ENCODE measurements at places on chromosomes 6 and 20.

DNA sequence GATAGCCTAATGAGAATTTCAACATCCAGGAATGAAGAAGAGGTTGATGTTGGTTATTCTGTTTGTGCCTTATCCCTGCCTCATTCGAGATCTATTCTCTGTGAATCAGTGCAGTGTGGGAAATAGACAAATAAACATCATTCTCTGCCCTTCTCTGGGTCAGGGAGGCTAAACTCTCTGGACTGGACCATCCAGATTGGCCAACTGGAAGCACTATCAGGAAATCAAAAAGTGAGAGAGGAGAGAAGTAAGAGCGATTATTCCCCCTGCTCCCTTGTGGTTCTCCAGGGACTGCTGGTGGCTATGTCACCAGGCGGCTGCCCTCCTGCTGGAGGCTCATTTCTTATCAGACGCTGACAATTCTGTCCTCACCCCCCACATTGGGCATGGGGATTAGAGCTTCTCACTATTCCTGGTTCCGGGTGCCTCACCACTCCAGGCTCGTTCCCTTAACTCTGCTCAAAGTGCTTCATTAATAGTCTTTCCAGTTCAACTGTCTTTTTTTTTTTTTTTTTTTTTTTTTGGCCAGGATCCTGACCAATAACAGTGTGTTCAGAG, 201.7 kb upstream of the RREB1 start:
- H3K27ac ChIP-seq: no peak overlapping the region
- no peaks in the 10 kb centered on the region for H3K36me3 ChIP-seq
- peaks cover 37% of the 10 kb centered on the region for H3K27me3 ChIP-seq
- no peak overlapping the region for H3K4me3 ChIP-seq

DNA sequence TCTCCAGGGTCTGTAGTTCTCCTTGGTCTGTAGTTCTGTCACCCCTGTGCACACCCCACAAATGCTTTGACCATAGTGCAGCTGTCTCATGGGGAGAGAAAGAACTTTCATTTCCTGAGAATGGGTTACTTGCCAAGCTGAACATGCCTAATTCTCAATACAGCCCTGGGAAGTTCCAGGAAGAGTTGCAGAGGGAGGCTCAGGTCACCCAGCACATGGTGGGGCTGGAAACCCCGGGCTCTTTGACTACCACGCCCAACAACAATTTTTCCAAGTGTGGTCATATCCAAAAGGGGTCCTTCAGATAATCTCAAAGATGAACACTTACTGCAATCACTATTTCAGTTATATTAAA, 2.2 kb upstream of the PTPRA start:
- DNase-seq: no peak
- no peak overlapping the region for H3K4me3 ChIP-seq
- peaks cover 17% of the 10 kb centered on the region for H3K36me3 ChIP-seq
- peaks cover 53% of the 10 kb centered on the region for H3K4me1 ChIP-seq
- H3K27ac ChIP-seq: no peak overlapping the region

DNA sequence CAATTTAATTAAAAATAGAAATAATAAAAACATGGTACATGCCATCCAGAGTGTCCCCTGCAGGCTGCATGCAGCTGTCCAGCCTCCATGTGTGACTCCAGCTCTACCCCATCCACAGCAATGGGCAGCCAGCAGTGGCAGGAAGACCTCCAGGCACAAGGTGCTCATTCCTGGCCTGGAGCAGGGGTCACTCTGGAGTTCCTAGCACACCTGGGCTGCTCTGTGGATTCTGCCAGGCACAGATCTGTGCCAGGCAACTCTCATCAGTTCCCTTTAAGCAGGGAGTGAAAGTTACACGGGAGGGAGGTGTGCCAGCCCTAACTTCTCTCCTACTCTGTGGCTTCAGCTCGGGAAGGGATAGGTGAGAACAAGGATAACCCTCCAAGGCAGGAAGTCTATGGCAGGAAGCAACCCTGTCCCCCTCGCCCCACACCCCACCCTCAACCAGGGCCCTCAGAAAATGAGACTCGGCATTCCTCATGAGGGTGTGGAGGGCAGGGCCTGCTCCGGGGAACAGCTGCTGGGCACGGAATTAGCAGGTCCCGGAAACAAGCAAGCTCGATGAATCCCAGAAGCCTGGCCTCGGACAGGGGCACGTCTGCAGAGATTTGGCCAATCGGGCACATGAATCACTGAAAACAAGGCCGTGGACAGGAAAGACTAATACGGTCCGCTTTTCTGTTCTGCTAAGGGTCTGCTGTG, 10.0 kb downstream of the JPH2 start:
- no peaks in the 10 kb centered on the region for H3K36me3 ChIP-seq
- no peaks in the 10 kb centered on the region for H3K4me1 ChIP-seq
- no peak for DNase-seq
- H3K27me3 ChIP-seq: peaks cover 33% of the 10 kb centered on the region
- no peak overlapping the region for H3K27ac ChIP-seq

DNA sequence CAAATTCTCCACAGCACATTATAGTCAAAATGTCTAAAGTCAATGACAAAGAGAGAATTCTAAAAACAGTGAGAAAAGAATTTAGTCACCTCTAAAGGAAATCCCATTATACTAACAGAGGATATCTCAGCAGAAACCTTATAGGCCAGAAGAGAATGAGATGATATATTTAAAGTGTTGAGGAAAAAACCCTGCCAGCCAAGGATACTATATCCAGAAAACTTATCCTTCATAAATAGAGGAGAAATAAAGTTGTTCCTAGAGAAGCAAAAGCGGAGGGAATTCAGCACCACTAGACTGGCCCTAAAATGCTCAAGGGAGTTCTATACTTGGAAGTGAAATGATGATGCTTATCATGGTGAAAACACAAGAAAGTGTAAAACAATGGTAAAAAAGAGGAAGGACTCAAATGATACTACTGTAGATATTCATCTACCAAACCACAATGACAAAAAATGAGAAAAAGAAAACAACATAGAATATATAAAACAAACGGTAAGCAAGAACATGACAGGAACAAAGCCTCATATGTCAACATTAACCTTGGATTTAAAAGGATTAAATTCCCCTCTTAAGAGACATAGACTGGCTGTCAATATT, 16.7 kb downstream of the GPRC6A start:
- no peak overlapping the region for H3K4me3 ChIP-seq
- H3K4me1 ChIP-seq: no peaks in the 10 kb centered on the region
- no peaks in the 10 kb centered on the region for H3K36me3 ChIP-seq
- DNase-seq: no peak
- no peaks in the 10 kb centered on the region for H3K27me3 ChIP-seq

GRCh38 chr6:82872185-82872584, 193.5 kb downstream of the UBE3D start:
- H3K4me3 ChIP-seq: no peak overlapping the region
- H3K27me3 ChIP-seq: no peaks in the 10 kb centered on the region
- H3K4me1 ChIP-seq: no peaks in the 10 kb centered on the region
- no peak overlapping the region for H3K27ac ChIP-seq
- no peak for DNase-seq

- H3K27me3 ChIP-seq: peaks cover 5% of the 10 kb centered on the region
- no peak overlapping the region for H3K4me3 ChIP-seq
Observed at GRCh38 chr20:1322511-1323245, 6.3 kb downstream of the SDCBP2 start.

GRCh38 chr6:39568896-39569295, 156.3 kb downstream of the KIF6 start:
- DNase-seq: no peak

- H3K4me1 ChIP-seq: no peaks in the 10 kb centered on the region
- no peaks in the 10 kb centered on the region for H3K36me3 ChIP-seq
- no peaks in the 10 kb centered on the region for H3K27me3 ChIP-seq
- no peak for DNase-seq
- no peak overlapping the region for H3K27ac ChIP-seq
Observed at GRCh38 chr6:147156799-147157382, 47.3 kb upstream of the STXBP5 start.

GRCh38 chr6:155400654-155400965, 55.0 kb downstream of the NOX3 start:
- H3K36me3 ChIP-seq: no peaks in the 10 kb centered on the region
- H3K4me3 ChIP-seq: no peak overlapping the region
- H3K27ac ChIP-seq: no peak overlapping the region
- peaks cover 4% of the 10 kb centered on the region for H3K27me3 ChIP-seq
- no peak for DNase-seq

DNA sequence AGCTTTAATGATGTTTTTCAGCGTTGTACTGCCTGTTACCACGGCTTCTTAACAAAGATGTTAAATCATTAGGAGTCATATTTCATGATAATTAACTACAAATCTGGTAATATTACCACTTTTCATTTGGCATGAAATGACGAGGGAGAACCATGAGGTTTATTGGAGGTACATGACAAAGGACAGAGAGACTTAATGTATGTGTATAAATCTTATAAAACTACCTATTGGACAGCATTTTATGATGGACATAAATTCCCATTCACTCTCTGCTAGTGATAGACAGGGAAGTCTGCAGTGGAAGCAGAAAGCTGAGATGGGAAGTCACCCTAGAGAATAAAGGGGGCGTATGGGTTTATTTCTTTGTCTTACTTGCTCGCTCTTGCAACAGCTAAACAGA, 949.9 kb upstream of the FLRT3 start:
- no peak for DNase-seq
- H3K27me3 ChIP-seq: no peaks in the 10 kb centered on the region
- no peak overlapping the region for H3K4me3 ChIP-seq
- H3K36me3 ChIP-seq: no peaks in the 10 kb centered on the region
- H3K27ac ChIP-seq: no peak overlapping the region
- no peaks in the 10 kb centered on the region for H3K4me1 ChIP-seq

DNA sequence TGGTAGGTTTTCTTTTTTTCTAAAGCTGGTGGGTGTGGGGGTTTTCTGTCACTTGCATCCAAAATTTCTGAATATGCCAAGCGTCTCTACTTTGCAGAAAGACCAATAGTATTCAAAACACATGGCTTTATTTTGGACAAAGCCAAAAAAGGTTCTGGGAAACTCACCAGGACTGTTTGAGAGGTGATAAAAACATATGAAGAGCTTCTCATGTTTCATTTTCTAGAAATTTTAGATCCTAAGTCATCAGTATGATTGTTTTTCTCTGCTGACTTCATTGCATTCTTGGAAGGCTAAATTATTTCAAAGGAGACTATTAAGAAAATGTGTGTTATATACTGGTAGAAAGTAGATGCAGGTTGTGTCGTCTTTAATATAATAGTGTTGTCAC, 51.3 kb downstream of the GCLC start:
- peaks cover 4% of the 10 kb centered on the region for H3K36me3 ChIP-seq
- H3K27ac ChIP-seq: no peak overlapping the region
- H3K4me1 ChIP-seq: peaks cover 2% of the 10 kb centered on the region
- no peak overlapping the region for H3K4me3 ChIP-seq
- peaks cover 14% of the 10 kb centered on the region for H3K27me3 ChIP-seq
- DNase-seq: no peak

DNA sequence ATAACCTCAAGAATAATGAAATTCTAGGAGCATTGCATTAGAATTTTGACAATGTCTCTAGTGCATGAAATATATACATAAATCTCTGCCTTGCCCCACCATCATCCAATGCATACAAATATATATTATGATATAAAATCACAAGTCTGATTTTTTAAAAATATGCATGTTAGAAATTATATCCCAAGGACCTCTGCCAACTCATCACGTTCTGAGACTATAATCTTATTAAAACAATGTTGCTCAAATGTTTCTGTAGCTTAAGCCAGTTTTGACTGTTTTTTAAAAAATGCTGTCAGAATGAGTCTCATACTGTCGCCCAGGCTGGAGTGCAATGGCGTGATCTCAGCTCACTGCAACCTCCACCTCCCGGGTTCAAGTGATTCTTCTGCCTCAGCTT, 287.0 kb upstream of the SOX4 start:
- no peak for DNase-seq
- no peaks in the 10 kb centered on the region for H3K36me3 ChIP-seq
- no peak overlapping the region for H3K4me3 ChIP-seq
- H3K27ac ChIP-seq: no peak overlapping the region
- H3K27me3 ChIP-seq: no peaks in the 10 kb centered on the region

GRCh38 chr6:18171871-18172270, 16.6 kb downstream of the KDM1B start:
- H3K27ac ChIP-seq: no peak overlapping the region
- no peak for DNase-seq
- H3K36me3 ChIP-seq: peaks cover 29% of the 10 kb centered on the region
- no peaks in the 10 kb centered on the region for H3K4me1 ChIP-seq
- H3K27me3 ChIP-seq: no peaks in the 10 kb centered on the region

DNA sequence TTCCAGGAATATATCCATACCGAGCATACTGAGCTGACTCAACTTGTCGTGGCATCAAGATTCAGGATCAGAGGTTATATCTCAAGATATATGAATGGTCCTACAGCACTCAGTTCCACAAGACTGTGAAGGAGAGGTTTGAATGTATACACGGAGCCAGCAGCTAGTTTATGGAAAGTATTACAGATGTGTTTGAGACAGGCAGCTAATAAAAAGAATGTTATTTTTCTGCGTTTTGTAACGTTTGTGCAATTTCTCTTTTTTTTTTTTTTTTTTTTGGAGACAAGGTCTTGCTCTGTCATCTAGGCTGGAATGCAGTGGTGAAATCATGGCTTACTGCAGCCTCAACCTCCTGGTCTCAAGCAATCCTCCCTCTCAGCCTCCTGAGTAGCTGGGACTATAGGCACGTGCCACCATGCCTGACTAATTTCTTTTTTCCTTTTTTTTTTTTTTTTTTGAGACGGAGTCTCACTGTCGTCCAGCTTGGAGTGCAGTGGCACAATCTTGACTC, 3.4 kb upstream of the FAM110A start:
- no peak overlapping the region for H3K4me3 ChIP-seq
- H3K27me3 ChIP-seq: peaks cover 11% of the 10 kb centered on the region
- DNase-seq: no peak
- no peak overlapping the region for H3K27ac ChIP-seq
- H3K4me1 ChIP-seq: peaks cover 15% of the 10 kb centered on the region

DNA sequence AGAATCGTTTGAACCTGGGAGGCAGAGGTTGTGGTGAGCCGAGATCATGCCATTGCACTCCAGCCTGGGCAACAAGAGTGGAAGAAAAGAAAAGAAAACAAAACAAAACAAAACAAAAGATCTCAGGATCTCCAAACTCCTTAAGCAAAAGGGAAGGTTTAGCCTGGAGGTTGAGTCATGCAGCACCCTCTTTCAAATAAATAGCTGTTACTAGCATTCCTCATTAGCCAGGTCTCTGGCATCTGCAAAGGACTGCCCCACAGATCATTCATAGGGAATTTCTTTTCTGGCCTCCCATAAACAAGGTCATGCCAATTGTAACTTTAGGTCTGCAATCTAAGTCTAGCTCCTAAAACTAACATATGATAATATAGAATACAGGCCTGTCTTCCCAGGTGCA, 37.2 kb downstream of the EDN1 start:
- no peaks in the 10 kb centered on the region for H3K27me3 ChIP-seq
- no peaks in the 10 kb centered on the region for H3K36me3 ChIP-seq
- no peak for DNase-seq

- peaks cover 26% of the 10 kb centered on the region for H3K4me1 ChIP-seq
- H3K4me3 ChIP-seq: no peak overlapping the region
- H3K27me3 ChIP-seq: no peaks in the 10 kb centered on the region
- DNase-seq: no peak
- no peak overlapping the region for H3K27ac ChIP-seq
Observed at GRCh38 chr6:4912559-4912958, 91.3 kb downstream of the RPP40 start.

All from activated naive CD4-positive, alpha-beta T cell treated with anti-CD3 and anti-CD28 coated beads, Interleukin-2, amount 10 ng/mL, durations not matched to agents 7 days and 5 days (primary cell).